ENCODE measurements at places on chromosomes 11 and 22. TPM values are rescaled to one million over a fixed set of nuclear protein-coding genes. Genes with fewer than 3 reads are reported as not detected.

ANKRD42 gene
- total RNA-seq = 4.4 TPM

MS4A6A gene
- not detected for total RNA-seq

PRG3 gene
- total RNA-seq = not detected

PHOX2A gene
- not detected for total RNA-seq

NLRX1 gene
- 34.8 TPM for total RNA-seq

TRMT2A gene
- total RNA-seq = 39.7 TPM

GLYATL1 gene
- 9.1 TPM for total RNA-seq

VPREB1 gene
- not detected for total RNA-seq

- DNase-seq = no peak
- no peak overlapping the region for H3K4me3 ChIP-seq
- peaks cover 6% of the 10 kb centered on the region for H3K4me1 ChIP-seq
- no peak overlapping the region for H3K27ac ChIP-seq
Measured at GRCh38 chr11:46198245-46199240, 77.3 kb upstream of the PHF21A start.

- no peak overlapping the region for H3K4me3 ChIP-seq
- no peak overlapping the region for H3K27ac ChIP-seq
- DNase-seq = no peak
- no peaks in the 10 kb centered on the region for H3K27me3 ChIP-seq
- H3K4me1 ChIP-seq = no peaks in the 10 kb centered on the region
Measured at GRCh38 chr22:48794906-48795305, 1032.8 kb downstream of the BRD1 start.

GRCh38 chr11:71341596-71341995 lies 89.2 kb upstream of the SHANK2 start:
- H3K27ac ChIP-seq = no peak overlapping the region
- H3K4me3 ChIP-seq = no peak overlapping the region
- DNase-seq = no peak
- H3K36me3 ChIP-seq = no peaks in the 10 kb centered on the region

DNA sequence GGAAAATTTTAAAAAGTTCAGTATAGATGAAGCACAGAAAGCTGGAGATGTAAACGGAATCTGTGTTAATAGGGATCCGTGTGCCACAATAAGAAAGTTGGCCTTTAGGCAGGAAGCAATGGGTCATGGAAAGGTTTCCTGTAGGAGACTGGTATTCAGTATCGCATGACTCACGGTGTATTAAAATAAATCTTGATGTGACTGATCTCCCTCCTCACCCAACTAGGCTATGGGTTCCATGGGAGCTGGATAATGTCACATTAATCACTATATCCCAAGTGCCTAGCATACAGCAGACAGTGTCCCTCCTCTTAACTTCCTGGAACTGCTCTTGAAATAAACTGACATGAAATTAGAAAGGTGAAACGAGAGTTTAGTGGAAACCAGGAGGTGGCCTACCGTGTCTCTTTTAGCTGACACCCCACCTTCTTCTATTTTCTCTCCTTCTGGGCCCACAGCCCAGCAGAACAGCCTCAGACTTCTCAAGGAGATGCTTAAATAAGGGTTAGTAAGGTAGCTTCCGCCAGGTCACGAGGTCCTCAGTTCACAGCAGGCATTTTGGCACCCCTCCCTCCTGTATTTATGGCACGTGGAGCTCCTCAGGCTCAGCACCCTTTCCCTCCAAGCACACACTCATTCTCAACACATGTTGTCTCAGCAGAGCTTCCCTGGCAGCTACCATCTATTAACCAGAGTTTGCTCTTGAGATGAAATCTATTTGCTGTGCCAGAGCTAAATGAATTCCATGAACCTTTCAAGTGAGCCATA lies 118.8 kb downstream of the NXPE2 start:
- no peak for DNase-seq
- no peaks in the 10 kb centered on the region for H3K36me3 ChIP-seq
- H3K27me3 ChIP-seq = no peaks in the 10 kb centered on the region
- no peak overlapping the region for H3K4me3 ChIP-seq
- no peak overlapping the region for H3K27ac ChIP-seq

- no peak overlapping the region for H3K27ac ChIP-seq
- no peaks in the 10 kb centered on the region for H3K36me3 ChIP-seq
- no peak overlapping the region for H3K4me3 ChIP-seq
- no peak for DNase-seq
- peaks cover 23% of the 10 kb centered on the region for H3K27me3 ChIP-seq
- H3K4me1 ChIP-seq = peaks cover 16% of the 10 kb centered on the region
Measured at GRCh38 chr11:14650064-14650463, 6.5 kb downstream of the PDE3B start.

DNA sequence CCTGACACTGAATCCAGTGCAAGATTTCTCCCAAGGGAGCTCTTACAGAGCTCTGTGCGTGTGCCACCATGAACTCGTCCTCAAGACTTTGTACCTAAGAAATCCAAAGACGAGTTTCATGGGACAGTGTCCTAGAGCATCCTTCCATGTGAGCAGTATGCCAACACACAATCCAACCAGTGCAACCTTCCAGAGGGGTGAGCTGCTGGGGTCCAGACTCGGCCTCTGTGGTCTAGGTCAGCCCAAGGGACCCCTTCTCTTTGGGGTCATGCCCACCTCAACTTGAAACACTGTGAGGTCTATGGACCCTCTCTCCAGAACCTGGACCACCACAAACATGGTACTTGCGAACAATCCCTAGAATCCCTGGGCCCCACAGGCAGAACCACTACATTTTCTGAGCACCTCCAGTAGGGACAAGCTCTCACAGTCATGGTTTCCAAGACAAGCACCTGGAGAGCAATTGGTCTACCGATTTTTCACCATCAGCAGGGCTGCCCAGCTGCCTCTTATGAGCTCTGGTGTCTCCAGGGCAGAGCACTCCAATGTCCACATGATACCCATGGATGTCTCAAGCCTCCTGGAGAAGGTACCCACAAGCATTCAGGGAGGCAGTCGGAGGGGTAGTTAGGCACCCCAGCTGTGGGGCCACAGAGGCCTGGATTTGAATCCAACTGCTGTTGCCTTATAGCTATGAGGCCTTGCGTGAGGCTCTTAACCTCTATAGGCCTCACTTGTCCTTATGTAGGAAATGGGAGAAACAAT lies 7.7 kb downstream of the CHST1 start:
- no peaks in the 10 kb centered on the region for H3K36me3 ChIP-seq
- H3K27ac ChIP-seq = no peak overlapping the region
- no peak for DNase-seq
- H3K4me3 ChIP-seq = no peak overlapping the region
- H3K4me1 ChIP-seq = peaks cover 33% of the 10 kb centered on the region

- peaks cover 66% of the 10 kb centered on the region for H3K27me3 ChIP-seq
- peaks cover 9% of the 10 kb centered on the region for H3K4me1 ChIP-seq
- no peak overlapping the region for H3K27ac ChIP-seq
- no peaks in the 10 kb centered on the region for H3K36me3 ChIP-seq
- DNase-seq = no peak
Measured at GRCh38 chr22:50009251-50009650, 3.3 kb downstream of the IL17REL start.

- no peaks in the 10 kb centered on the region for H3K36me3 ChIP-seq
- peak overlapping the region; percentile 93 for H3K4me3 ChIP-seq
- H3K27ac ChIP-seq = peak overlapping the region; percentile 76
- H3K4me1 ChIP-seq = peaks cover 22% of the 10 kb centered on the region
- no peak for DNase-seq
Measured at GRCh38 chr11:65569164-65569972, 909 bp upstream of the ZNRD2 start.

GRCh38 chr22:49077036-49077393 lies 750.7 kb downstream of the BRD1 start:
- peaks cover 9% of the 10 kb centered on the region for H3K4me1 ChIP-seq
- no peaks in the 10 kb centered on the region for H3K27me3 ChIP-seq
- DNase-seq = no peak
- H3K36me3 ChIP-seq = no peaks in the 10 kb centered on the region
- no peak overlapping the region for H3K27ac ChIP-seq

- H3K27me3 ChIP-seq = no peaks in the 10 kb centered on the region
- no peak for DNase-seq
- no peak overlapping the region for H3K4me3 ChIP-seq
- H3K36me3 ChIP-seq = no peaks in the 10 kb centered on the region
- no peak overlapping the region for H3K27ac ChIP-seq
- H3K4me1 ChIP-seq = peaks cover 2% of the 10 kb centered on the region
Measured at GRCh38 chr11:111772535-111772934, 6.3 kb upstream of the PPP2R1B start.

DNA sequence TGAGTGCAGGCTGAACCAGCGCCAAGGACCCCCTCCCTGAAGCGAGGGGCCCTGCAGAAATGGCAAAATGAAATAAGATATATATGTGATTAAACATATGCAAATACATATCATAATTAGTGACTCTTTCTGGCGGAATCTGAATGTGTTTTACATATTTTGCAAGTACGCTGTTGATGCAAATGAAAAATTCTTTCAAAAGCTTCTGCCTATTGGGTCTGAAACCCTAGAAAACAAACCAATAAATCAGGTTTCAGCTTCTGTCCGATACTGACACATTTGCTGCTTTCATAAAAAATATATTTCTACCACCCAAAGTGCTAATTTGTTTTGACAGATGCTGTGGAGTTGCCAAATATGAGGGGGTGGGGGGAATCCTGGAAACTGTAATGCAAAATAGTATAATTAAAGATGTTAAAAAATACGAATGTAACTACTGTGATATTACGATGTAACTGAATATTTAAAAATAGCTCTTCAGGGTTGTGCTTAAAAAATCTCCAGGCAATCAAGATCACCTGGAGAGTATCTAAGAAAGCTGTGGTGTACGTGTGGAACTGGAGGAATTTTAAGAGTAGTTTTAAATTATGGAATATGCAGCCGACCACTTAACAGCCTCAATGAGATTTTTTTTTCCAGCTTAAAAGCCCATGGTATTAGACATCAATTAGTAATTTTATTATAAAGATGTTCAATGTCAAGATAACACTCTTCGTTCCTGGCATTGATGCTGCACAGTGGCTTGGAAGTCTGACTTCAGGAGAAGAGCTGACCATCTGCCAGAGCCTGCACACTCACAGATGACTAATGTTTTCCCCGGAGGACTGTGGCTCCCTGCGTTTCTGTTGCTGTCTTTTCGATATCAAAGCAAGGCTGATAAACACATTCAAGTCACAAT lies 122.2 kb upstream of the RCN1 start:
- no peaks in the 10 kb centered on the region for H3K27me3 ChIP-seq
- DNase-seq = no peak
- H3K4me3 ChIP-seq = no peak overlapping the region
- H3K4me1 ChIP-seq = peaks cover 10% of the 10 kb centered on the region
- H3K27ac ChIP-seq = no peak overlapping the region

GRCh38 chr11:91158891-91159537 lies 936.2 kb upstream of the CHORDC1 start:
- no peaks in the 10 kb centered on the region for H3K36me3 ChIP-seq
- DNase-seq = no peak
- no peaks in the 10 kb centered on the region for H3K4me1 ChIP-seq
- no peak overlapping the region for H3K4me3 ChIP-seq
- no peak overlapping the region for H3K27ac ChIP-seq

GRCh38 chr11:128399251-128400121 lies 187.9 kb downstream of the ETS1 start:
- DNase-seq = no peak
- H3K27ac ChIP-seq = no peak overlapping the region
- no peaks in the 10 kb centered on the region for H3K36me3 ChIP-seq
- H3K4me1 ChIP-seq = no peaks in the 10 kb centered on the region
- no peak overlapping the region for H3K4me3 ChIP-seq

GRCh38 chr22:37555029-37555428 lies 5.3 kb upstream of the CDC42EP1 start:
- H3K36me3 ChIP-seq = no peaks in the 10 kb centered on the region
- no peak overlapping the region for H3K4me3 ChIP-seq
- peaks cover 13% of the 10 kb centered on the region for H3K27me3 ChIP-seq
- no peak overlapping the region for H3K27ac ChIP-seq
- DNase-seq = no peak
- peaks cover 42% of the 10 kb centered on the region for H3K4me1 ChIP-seq

- no peak overlapping the region for H3K4me3 ChIP-seq
- H3K27me3 ChIP-seq = no peaks in the 10 kb centered on the region
- peaks cover 15% of the 10 kb centered on the region for H3K4me1 ChIP-seq
- H3K27ac ChIP-seq = no peak overlapping the region
- DNase-seq = no peak
Measured at GRCh38 chr22:29581799-29582198, 886 bp upstream of the NIPSNAP1 start.

DNA sequence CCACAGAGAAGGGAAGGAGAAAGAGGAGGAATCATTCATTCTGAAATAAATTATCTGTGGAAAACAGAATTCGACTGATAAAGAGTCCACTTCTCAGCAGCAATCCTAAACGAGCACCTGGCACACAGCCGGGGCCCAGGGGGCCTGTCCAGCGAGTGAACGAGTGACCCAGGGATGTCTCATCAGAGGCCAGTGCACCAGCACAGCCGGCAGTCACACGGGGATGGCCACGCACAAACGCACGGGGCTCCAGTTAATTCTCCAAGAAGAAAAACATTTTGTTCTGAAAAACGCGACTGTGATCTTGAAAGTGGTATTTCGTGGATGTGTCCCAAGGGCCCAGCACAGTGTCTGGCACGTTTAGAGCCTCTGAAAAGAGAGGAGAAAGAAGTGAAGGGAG lies 154.6 kb downstream of the BRD1 start:
- peaks cover 72% of the 10 kb centered on the region for H3K27me3 ChIP-seq
- H3K4me3 ChIP-seq = no peak overlapping the region
- no peak overlapping the region for H3K27ac ChIP-seq

GRCh38 chr11:16217631-16218030 lies 138.7 kb downstream of the SOX6 start:
- H3K4me3 ChIP-seq = no peak overlapping the region
- DNase-seq = no peak
- no peaks in the 10 kb centered on the region for H3K4me1 ChIP-seq

DNA sequence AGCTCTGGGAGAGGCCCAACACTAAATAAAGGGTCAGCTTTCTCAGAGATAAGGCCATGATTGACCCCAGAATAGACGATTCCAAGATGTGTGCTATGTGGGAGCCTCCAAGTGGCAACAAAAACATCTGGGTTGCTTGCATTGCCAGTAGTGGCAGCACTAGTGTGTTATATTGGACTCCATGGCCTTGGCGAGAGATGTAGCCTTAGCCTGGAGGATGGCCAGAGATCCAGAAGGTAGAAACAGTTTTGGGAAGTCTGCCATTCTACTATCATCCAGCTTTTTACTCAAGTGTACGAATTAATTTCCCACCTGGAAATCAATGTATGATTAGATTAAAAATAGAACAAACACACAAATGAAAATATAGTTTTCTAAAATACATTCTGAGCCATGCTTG lies 3.0 kb downstream of the OR8D4 start:
- no peak overlapping the region for H3K4me3 ChIP-seq
- no peaks in the 10 kb centered on the region for H3K36me3 ChIP-seq
- peaks cover 16% of the 10 kb centered on the region for H3K4me1 ChIP-seq
- H3K27me3 ChIP-seq = no peaks in the 10 kb centered on the region
